ENCODE measurements at places on chromosomes 12 and 14. TPM values are rescaled to one million over a fixed set of nuclear protein-coding genes. Genes with fewer than 3 reads are reported as not detected.

EFCAB11 gene
- 8.8 TPM for total RNA-seq

KCNH3 gene
- total RNA-seq, result not detected

KITLG gene
- 5.9 TPM for total RNA-seq

GPR84 gene
- not detected for total RNA-seq

ANKS1B gene
- total RNA-seq, result 8.0 TPM

FAM186B gene
- total RNA-seq, result 0.33 TPM

SYT1 gene
- total RNA-seq, result 0.54 TPM

CPNE6 gene
- total RNA-seq, result not detected

TSPAN9 gene
- 8.6 TPM for total RNA-seq

ARHGEF25 gene
- total RNA-seq, result 22.4 TPM

NRXN3 gene
- total RNA-seq, result 27.2 TPM

FOXG1 gene
- under 0.01 TPM for total RNA-seq

GNB3 gene
- total RNA-seq, result 0.65 TPM

GPD1 gene
- total RNA-seq, result 1.2 TPM

AQP5 gene
- not detected for total RNA-seq

GUCY2C gene
- 0.11 TPM for total RNA-seq

TAS2R13 gene
- 1.5 TPM for total RNA-seq

STXBP6 gene
- 199 TPM for total RNA-seq

ZFHX2 gene
- total RNA-seq, result 0.39 TPM

GALNT6 gene
- total RNA-seq, result 210 TPM

ITGB7 gene
- total RNA-seq, result not detected

CLSTN3 gene
- 39.4 TPM for total RNA-seq

ALDH1L2 gene
- total RNA-seq, result 6.8 TPM

EIF2S3B gene
- total RNA-seq, result 1.2 TPM
